ENCODE measurements at places on chromosomes 13 and 19. TPM values are rescaled to one million over a fixed set of nuclear protein-coding genes. Genes with fewer than 3 reads are reported as not detected.

GRCh38 chr13:40356011-40356410 lies 310.4 kb downstream of the FOXO1 start:
- no peak for DNase-seq
- no peaks in the 10 kb centered on the region for H3K27me3 ChIP-seq
- H3K4me1 ChIP-seq: no peaks in the 10 kb centered on the region
- no peak overlapping the region for H3K4me3 ChIP-seq
- H3K27ac ChIP-seq: no peak overlapping the region

DNA sequence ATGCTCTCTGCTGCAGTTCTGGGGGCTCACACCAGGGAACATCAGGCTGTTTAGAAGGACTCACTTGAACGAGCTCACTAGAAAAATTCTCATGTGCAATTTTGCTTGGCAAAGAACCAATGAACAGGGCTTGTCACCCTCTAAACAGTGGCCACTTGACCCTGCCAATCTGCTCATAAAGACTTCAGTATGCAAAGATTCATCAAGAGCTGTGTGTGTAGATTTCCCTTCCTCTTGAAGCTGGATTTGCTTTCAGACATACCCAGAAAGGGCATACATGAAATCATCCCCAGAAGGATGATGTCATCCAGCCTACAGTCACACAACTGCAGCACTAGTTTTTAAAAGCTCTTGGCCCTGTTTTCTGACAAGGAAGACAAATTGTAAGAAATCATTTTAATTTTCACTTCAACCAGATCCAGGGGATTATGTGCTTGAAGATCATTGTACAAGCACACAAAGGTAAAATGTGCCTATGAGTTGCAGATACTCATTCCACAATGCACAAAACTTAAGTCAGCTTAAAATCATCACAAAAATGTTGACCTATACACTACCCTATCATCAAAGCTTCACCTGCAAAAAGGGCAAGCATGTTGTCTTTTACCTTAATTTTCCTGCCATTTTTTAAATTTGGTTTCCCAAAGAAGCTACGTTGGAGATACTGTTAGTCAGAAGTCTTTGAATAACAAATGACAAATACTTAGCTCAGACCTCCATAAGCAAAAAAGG lies 5.2 kb upstream of the STK24 start:
- DNase-seq: no peak
- no peak overlapping the region for H3K4me3 ChIP-seq
- H3K27ac ChIP-seq: no peak overlapping the region
- H3K27me3 ChIP-seq: no peaks in the 10 kb centered on the region

DNA sequence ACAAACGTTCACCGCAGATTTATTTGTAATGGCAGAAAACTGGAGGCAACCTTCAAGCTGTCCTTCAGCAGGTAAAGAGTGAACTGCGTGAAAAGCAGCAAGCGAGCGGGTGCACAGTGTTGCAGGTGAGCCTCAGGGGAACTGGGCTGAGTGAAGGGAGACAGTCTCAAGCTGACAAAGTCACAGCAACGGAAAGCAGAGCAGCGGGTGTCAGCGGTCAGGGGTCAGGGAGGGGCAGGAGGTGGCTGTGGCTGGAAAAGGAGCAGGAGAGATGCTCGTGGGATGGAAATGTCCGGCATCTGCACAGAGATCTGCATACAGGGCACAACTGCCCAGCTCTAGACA lies 8.5 kb upstream of the RASA3 start:
- H3K36me3 ChIP-seq: no peaks in the 10 kb centered on the region
- H3K27ac ChIP-seq: no peak overlapping the region
- DNase-seq: no peak
- no peaks in the 10 kb centered on the region for H3K27me3 ChIP-seq

- H3K27me3 ChIP-seq: no peaks in the 10 kb centered on the region
- H3K36me3 ChIP-seq: peaks cover 35% of the 10 kb centered on the region
- peak overlapping the region; percentile 86 for H3K27ac ChIP-seq
Measured at GRCh38 chr13:40982772-40983171, 36.3 kb downstream of the ELF1 start.

DNA sequence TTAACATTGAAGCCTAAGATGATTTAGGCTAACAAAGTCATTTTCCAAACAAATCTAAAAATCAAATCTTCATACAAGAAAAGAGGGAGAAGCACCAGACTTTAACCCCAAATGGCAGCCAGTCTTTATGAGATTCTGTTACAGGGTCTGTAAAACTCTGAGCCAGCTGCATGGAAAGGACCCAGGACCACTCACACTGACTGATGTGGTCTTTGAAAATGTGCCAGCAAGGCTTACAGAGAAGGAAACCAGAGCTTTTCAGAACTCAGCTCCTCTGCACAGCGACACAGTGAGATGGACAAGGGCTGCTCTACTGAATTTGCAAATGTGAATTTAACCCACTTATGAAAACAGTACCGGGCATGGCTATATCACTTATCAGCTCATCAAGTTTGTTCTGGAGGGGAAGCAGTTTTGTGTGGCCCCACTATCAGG lies 98.8 kb upstream of the SERP2 start:
- H3K27me3 ChIP-seq: peaks cover 2% of the 10 kb centered on the region
- H3K4me3 ChIP-seq: peak overlapping the region; percentile 56
- no peaks in the 10 kb centered on the region for H3K36me3 ChIP-seq
- peak overlapping the region; percentile 67 for H3K27ac ChIP-seq
- no peak for DNase-seq

DNA sequence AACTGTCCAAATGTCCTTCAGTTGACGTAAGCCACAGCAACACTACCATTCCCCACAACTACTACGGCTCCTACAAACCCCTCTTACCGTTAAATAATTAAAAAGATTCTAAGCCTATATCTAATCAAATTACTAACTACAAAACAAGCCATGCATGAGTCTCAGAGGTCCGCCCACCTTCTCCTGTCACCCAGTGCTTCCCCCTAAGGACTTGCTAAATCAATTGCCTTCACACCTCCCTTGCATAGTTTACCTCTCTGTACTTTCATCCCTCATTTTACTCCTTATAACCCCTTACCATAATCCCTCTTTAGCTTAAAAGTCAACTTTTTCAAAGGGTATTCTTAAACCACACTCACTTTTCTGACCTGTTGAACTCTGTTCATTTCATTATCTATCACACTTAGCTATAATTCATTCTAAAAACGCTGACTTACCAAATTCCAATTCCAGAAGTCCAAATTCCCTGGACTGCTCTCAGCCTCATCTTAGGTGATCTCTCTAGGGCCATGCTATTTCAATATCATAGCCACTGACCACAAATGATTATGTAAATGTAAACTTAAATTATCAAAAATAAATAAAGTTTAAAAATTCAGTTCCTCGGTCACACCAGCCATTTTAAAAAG lies 187.8 kb downstream of the DIAPH3 start:
- H3K4me1 ChIP-seq: no peaks in the 10 kb centered on the region
- no peak overlapping the region for H3K27ac ChIP-seq
- no peak overlapping the region for H3K4me3 ChIP-seq

DNA sequence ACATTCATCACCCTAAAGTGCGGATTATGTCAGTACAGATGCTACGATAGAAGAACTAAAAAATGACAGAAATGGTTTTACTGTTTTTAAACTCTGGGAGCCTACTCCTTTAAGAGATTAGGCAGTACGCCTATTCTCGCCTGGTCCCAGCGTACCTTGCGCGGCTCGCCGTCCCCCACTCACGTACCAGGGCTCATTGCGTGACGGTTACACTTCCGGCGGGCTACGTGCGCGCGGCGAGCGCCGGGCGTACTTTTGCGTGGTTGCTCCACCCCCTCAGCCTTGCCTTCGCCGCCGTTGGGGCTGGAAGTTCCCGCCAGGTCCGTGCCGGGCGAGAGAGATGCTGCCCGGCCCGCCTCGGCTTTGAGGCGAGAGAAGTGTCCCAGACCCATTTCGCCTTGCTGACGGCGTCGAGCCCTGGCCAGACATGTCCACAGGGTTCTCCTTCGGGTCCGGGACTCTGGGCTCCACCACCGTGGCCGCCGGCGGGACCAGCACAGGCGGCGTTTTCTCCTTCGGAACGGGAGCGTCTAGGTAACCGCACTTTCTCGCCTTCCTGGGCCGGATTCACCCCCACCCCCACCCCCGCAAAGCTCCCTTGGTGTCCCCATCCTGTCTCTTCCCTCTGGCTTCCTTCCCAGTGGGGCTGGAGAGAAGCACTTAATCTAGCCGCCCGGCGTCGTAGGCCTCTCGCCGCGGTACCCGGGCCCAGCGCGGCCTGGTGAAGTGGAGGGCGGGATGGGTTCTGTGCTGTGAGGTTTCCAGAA lies at the start of gene NUP58:
Gene NUP58, plus strand, starts transcription at position 279 of the 767 bp plus-strand sequence. Its CDS starts 149 bp downstream, at position 428.
- H3K27ac ChIP-seq: peak within 1 kb of the TSS; percentile 91
- DNase-seq: peak; percentile 89

- H3K27me3 ChIP-seq: no peaks in the 10 kb centered on the region
- peak overlapping the region; percentile 74 for H3K27ac ChIP-seq
- H3K4me3 ChIP-seq: peak overlapping the region; percentile 82
- no peaks in the 10 kb centered on the region for H3K36me3 ChIP-seq
- peaks cover 28% of the 10 kb centered on the region for H3K4me1 ChIP-seq
Measured at GRCh38 chr19:4068047-4068966, 1.6 kb upstream of the ZBTB7A start.

GRCh38 chr13:44389876-44390275 lies 16.3 kb downstream of the SERP2 start:
- DNase-seq: no peak
- H3K27me3 ChIP-seq: peaks cover 2% of the 10 kb centered on the region
- no peak overlapping the region for H3K27ac ChIP-seq
- no peak overlapping the region for H3K4me3 ChIP-seq

DNA sequence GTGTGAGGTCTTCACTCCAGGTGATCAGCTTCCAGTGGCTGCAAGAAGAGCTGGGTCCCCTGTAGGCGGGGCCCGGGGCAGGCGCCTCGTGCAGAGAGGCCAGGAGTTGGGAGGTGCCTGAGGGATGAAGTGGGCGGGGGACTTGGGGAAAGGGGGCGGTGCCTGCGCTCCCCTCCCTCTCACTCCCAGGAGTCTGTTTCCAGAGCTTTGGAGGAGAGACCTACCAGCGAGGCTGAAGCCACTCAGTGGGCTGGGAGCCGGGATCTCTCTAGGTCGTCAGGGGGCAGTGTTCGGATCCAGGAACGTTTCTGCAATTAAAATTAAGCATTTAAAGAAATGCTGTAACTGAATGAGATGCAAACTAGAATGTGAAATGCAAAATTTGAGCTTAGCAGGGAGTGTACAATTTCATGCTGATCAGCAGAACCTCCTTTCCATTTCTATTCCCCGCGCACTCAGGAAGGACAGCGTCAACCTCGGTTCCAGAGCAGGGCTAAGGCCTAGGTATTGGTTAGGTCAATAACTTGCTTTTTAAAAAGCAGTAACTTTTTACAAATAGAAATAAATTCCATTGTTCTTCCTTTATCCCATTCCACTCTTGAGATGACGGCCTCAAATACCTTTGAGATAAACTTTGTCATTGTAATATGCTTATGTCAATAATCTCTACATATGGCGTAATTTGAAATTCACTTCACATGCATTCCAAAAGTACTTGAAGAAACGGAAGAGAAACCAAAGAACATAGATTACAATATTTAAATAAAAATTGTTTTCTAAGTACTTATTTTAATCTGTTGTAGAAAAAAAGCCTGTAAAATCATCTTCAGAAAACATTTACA lies 11.6 kb downstream of the ZNF160 start:
- no peaks in the 10 kb centered on the region for H3K27me3 ChIP-seq
- peaks cover 75% of the 10 kb centered on the region for H3K36me3 ChIP-seq
- no peak overlapping the region for H3K4me3 ChIP-seq
- no peak overlapping the region for H3K27ac ChIP-seq
- no peak for DNase-seq

The ZNF723 gene
- not detected for total RNA-seq

GRCh38 chr13:103007427-103007762 lies 58.8 kb downstream of the SLC10A2 start:
- H3K4me1 ChIP-seq: peaks cover 27% of the 10 kb centered on the region
- no peaks in the 10 kb centered on the region for H3K27me3 ChIP-seq
- no peaks in the 10 kb centered on the region for H3K36me3 ChIP-seq
- peak overlapping the region; percentile 70 for H3K4me3 ChIP-seq

The CALR gene
- 802 TPM for total RNA-seq

The ZNF773 gene
- total RNA-seq: 21.3 TPM

DNA sequence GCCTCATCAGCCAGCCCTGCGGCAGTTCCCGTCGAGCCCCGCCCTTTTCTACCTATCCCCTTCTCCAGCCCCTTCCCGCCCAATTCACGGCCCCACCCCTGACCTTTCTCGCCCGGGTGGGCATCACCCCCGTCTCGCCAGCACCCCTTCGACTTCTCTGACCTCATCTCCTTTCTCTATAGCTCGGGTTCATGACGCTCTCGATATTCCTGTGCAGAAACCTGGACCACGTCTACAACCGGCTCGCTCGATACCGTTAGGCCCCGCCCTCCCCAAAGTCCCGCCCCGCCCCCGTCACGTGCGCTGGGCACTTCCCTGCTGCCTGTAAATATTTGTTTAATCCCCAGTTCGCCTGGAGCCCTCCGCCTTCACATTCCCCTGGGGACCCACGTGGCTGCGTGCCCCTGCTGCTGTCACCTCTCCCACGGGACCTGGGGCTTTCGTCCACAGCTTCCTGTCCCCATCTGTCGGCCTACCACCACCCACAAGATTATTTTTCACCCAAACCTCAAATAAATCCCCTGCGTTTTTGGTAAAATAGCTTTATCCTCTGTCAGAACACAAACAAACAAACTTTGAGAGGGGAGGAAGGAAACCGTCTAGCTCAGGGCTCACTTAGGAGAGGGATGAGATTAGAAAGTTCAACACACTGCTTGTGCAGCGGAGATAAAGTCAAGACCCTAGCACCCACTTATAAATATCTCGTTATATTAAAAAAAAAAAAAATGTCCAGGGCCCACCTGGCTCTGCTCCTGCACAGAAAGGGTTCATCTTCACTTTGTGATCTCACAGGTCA lies 5.1 kb downstream of the CD37 start:
- peaks cover 79% of the 10 kb centered on the region for H3K36me3 ChIP-seq
- peak overlapping the region; percentile 93 for H3K27ac ChIP-seq
- peak overlapping the region; percentile 80 for H3K4me3 ChIP-seq
- no peaks in the 10 kb centered on the region for H3K27me3 ChIP-seq
- H3K4me1 ChIP-seq: peaks cover 83% of the 10 kb centered on the region

GRCh38 chr13:40146063-40146462 lies 490.6 kb downstream of the COG6 start:
- H3K4me3 ChIP-seq: no peak overlapping the region
- no peak for DNase-seq
- H3K27me3 ChIP-seq: no peaks in the 10 kb centered on the region
- no peak overlapping the region for H3K27ac ChIP-seq

DNA sequence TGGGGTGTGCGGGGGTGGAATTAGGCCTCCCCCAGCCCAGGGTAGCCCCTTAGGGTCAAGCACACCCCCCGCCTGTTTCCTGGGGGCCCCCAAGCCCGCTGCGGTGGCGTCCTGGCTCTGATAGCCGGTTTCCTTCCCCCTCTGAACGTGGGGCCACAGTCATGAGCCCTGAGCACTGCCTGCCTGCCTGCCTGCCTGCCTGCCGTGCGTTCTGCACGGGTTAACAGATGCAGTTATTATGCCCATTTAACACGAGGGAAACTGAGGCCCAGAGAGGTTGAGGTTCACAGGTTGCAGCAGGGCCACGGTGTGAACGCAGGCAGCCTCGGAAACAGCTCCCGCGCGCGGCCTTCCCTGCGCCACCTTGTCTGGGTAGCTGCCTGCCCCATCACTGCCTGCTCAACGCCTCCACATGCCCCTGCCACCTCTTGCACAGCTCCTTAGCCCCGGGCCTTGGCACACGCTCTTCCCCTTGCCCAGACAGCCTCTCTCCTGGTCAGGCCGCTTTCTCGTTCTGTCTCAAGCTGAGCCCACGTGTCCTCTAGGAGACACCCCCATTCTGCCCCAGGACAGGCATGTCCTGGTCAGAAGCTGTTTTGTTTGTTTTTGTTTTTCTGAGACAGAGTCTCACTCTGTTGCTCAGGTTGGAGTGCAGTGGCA lies 1.2 kb upstream of the GAMT start:
- H3K27ac ChIP-seq: no peak overlapping the region
- peaks cover 6% of the 10 kb centered on the region for H3K27me3 ChIP-seq
- peak overlapping the region; percentile 25 for H3K4me3 ChIP-seq
